ENCODE measurements at places on chromosomes 16 and 17. TPM values are rescaled to one million over a fixed set of nuclear protein-coding genes. Genes with fewer than 3 reads are reported as not detected.

QRICH2 gene
- total RNA-seq = 3.4 TPM

CDH15 gene
- 0.19 TPM for total RNA-seq

C16orf54 gene
- total RNA-seq = 133 TPM

AGRP gene
- total RNA-seq = not detected

AHSP gene
- not detected for total RNA-seq

CCL7 gene
- not detected for total RNA-seq

SLC5A10 gene
- not detected for total RNA-seq

SLX1A gene
- 31.6 TPM for total RNA-seq

SLFN12 gene
- total RNA-seq = 4.9 TPM

ABCC12 gene
- total RNA-seq = not detected

ACSM2A gene
- total RNA-seq = not detected

ZNF207 gene
- 228 TPM for total RNA-seq

HIGD1B gene
- total RNA-seq = not detected

ZACN gene
- total RNA-seq = not detected

CMTM2 gene
- not detected for total RNA-seq

PRKCB gene
- total RNA-seq = 104 TPM

TMED6 gene
- 4.6 TPM for total RNA-seq

ENPP7 gene
- total RNA-seq = not detected

PYY gene
- not detected for total RNA-seq

OR1F1 gene
- not detected for total RNA-seq

ODAD4 gene
- total RNA-seq = 2.0 TPM

KRT12 gene
- not detected for total RNA-seq

KRT9 gene
- not detected for total RNA-seq

HP gene
- total RNA-seq = 12.4 TPM

GRAP gene
- 77.7 TPM for total RNA-seq

MIS12 gene
- 35.9 TPM for total RNA-seq

RAB34 gene
- total RNA-seq = 82.8 TPM

ZNF423 gene
- total RNA-seq = not detected

KRT23 gene
- total RNA-seq = not detected

ABCA8 gene
- not detected for total RNA-seq

FN3K gene
- 12.2 TPM for total RNA-seq

All from T-cell (primary cell).